ENCODE measurements at places on chromosomes 13 and 19.

- DNase-seq: no peak
These were observed 17.8 kb upstream of the IGLON5 start for GRCh38 chr19:51293571-51294210.

GRCh38 chr19:56670961-56671612 lies 470 bp downstream of the ZNF835 start:
- DNase-seq: no peak

- no peak for DNase-seq
These were observed 16.8 kb upstream of the TMEM160 start for GRCh38 chr19:47065242-47065641.

GRCh38 chr13:30257468-30258099 lies 49.8 kb downstream of the KATNAL1 start:
- no peak for DNase-seq

- DNase-seq: no peak
These were observed 13.3 kb downstream of the SLC27A5 start for GRCh38 chr19:58498316-58499020.

DNA sequence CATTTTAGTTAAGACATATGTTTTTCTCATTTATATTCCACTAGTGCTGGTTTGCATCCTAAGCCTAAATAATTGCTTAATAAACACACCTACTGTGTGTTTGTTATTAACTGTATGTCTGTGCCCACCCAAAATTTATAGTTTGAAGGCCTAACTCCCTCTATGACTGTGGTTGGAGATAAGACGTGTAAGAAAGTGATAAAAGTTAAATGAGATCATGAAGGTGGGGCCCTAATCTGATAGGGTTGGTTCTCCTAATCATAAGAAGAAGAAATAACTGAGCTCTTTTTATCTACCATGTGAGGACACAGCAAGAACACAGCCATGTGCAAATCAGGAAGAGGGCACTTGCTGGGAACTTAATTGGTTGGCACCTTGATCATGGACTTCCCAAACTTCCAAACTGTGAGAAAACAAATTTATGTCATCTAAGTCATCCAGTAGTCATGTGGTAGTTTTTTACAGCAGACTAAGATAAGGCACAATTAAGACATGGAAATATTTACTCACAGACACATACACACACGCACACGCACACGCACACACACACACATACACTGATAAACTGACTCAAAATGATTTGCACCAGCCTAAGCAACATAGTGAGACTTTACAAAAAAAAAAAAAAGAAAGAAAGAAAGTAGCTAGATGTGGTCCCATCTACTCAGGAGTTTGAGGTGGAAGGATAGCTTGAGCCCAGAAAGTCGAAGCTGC lies 662.1 kb downstream of the PCDH9 start:
- no peak for DNase-seq

- DNase-seq: no peak
These were observed 13.4 kb downstream of the CEACAM21 start for GRCh38 chr19:41589371-41589770.

DNA sequence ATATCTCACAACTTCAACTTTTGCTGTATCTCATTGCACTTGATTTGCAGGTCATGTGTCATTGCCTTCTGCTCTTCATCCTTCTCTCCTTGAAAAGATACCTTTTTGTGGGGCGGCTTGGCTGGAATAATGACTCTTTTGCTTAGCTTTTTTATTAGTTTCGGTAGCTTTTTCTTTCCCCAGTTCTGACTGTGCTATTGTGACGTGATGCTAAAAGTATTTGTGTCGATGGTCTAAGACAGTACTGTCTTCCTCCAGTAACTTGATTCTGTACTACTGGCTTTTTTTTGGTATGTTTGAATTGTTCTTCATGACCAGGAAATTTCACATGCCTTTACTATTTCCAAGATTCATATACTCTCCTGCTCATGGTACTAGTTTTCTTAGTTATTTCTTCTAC lies 63.1 kb downstream of the SLITRK1 start:
- DNase-seq: no peak

GRCh38 chr19:13022111-13022858 lies 27.0 kb downstream of the NFIX start:
- no peak for DNase-seq

- DNase-seq: no peak
These were observed 254.8 kb downstream of the LHFPL6 start for GRCh38 chr13:39347926-39348901.

- DNase-seq: no peak
These were observed 45.9 kb downstream of the SUGP2 start for GRCh38 chr19:18987456-18987855.
